ENCODE measurements at places on chromosomes 5 and 9.

DNA sequence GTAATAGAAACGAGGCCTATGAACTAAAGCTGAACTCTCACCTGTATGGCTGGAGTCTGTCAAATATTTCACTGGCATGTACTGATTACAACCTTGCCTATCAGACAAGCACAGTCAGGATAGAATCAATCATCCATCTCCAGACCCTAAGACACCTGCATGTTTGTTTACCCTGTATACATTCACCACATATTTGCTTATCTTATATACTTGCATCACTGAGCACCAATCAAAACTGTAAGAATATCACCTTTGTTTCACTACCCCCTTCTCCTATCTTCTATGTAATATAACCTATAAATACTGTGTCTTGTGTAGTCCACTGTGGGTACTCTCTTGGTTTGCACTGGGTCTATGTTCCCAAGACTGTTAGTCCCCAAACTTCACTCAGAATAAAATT lies 1085.7 kb downstream of the TAF11L14 start:
- no peak for DNase-seq

- no peak for DNase-seq
Measured at GRCh38 chr9:109117856-109118807, 1.6 kb downstream of the TMEM245 start.

DNA sequence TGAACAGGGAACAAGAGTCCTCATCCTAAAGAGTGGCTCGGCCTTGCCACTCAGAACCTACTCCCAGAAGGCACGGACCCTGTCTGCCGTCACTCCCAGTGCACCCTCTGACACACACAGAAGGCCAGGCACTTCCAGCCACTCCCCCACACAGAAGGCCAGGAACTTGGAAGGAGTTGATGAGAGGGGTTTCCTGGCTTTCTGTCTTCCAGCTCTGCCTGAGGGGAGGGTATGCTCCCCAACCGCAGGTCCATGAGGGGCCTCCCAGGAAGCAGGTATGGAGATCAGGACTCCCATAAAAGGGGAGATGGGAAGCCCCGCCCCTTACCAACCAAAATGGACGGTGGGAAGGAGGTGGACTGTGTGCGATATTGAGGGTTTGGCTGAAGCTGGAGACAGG lies 247.6 kb upstream of the IRX4 start:
- no peak for DNase-seq

- DNase-seq, result no peak
Measured at GRCh38 chr5:123845356-123846100, 333.6 kb downstream of the CSNK1G3 start.

DNA sequence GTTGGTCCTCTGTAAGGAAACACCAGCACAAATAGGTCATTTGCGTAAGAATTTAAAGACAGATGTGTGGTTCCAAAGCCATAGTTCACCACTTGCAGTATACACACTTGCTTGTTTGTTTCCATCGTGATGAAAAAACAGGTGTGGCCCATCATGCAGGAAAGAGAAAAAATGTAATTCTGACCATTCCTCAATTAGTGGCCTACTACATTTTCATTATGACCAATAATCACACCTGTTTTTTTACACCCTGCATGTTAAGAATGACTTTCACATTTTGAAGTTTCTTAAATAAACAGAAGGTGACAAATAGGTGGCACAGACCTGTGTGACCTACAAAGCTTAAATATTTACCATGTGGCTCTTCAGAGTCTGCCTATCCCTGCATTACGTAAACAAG lies 2.2 kb upstream of the ICE1 start:
- DNase-seq, result no peak

- DNase-seq, result no peak
Measured at GRCh38 chr5:75536147-75536546, 24.5 kb downstream of the POLK start.

- DNase-seq, result peak; percentile 22
Measured at GRCh38 chr5:68287976-68288706, 72.6 kb downstream of the PIK3R1 start.

- no peak for DNase-seq
Measured at GRCh38 chr9:89594811-89595550, 9.8 kb upstream of the GADD45G start.

GRCh38 chr5:175534070-175534932 lies 55.9 kb downstream of the SFXN1 start:
- DNase-seq, result peak; percentile 69

DNA sequence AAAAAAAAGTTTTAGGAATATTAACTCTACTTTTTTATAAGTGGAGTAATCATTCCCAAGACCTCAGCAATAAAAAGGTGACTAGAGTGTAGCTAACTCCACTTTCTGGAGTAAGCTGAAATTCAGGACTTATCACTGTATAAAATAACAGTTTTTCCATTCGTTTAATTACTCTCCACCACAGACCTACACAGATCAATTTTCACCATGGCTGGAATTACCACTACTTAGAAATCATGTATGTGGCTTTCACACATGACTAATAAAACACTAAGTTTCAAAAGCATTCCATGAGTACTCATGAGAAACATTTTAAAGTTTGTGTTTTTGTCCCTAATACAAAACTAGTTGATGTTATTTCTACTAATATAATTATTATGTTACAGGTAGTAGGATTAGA lies 9.9 kb downstream of the PLPP1 start:
- no peak for DNase-seq

DNA sequence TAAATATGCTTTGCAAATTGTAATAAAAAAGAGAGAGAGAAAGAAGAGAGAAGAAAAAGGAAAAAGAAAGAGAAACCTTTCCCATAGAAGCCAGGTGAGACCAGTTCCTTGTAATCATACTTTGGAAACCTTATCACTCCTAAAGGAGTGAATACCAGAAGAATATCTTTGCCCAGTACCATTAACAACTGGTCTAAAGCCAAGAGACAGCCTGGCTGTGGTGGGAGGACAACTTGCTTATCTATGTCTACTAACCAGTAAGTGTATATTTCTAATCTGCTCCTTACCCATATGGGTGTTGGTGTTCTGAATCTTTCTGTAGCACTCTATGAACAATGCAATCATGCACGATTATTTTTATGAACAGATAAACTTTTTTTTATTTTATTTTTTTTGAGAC lies 10.5 kb upstream of the TXN start:
- DNase-seq, result no peak

DNA sequence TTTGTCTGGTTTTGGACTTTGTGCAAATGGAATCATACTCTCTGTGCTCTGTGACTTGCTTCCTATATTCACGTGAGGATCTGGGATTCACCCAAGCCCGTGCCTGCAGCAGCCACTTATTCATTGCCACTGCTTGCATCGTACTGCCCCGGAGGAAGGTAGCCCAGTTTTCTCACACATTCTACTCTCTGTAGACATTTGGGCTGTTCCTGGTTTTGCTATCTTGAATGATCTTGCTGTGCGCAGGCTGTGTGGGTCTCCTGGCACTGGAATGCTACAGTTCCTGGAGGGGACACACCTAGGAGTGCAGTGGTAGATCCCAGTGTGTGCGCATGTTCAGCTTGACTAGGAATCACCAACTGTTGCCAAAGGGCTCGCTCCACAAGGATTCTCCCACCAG lies 99.2 kb upstream of the BOD1 start:
- DNase-seq, result no peak

GRCh38 chr5:154296525-154297159 lies 106.1 kb downstream of the GALNT10 start:
- DNase-seq, result no peak

DNA sequence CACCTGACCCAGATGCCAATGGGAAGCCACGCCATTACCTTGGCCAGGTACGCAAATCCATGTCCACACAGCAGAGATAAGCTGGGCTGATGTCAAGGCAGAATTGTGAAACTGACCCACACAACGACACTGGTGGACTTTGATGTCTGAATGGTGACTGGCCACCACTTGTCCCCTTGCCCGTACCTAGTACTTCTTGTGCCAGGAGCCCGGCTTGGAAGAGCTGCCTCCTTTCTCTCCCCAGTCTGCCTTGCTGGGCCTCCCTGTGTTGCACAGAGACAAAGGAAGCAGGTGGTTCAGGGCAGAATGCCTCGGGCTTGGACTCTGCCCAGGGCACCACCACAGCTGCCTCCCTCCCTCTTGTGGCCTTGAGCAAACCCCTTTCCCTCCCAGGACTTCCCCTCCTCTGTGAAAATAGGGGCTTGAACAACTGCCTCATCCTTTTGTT lies 23.3 kb downstream of the PTGES2 start:
- no peak for DNase-seq

- DNase-seq, result no peak
Measured at GRCh38 chr5:174323878-174324281, 278.4 kb downstream of the NSG2 start.

DNA sequence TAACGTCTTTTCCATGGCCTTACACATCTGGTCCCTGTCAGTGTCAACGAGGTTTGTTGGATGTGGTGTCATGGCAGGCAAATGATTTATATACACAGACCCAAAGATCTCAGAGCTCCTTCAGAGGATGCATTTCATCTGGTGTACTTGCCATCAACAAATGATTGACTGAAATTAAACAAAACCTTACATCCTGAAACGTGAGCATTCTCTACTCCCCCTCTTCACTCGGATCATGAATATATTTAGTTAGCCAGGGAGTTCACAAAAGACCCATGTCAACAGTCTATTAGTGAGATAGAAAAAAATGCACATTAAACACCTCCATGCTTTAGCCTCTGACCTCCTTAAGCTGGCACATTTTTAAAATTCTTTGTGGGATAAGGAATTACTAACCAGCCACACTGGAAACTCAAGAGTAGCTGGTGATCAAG lies 215.6 kb downstream of the EFNA5 start:
- DNase-seq, result no peak

GRCh38 chr9:126500600-126501382 lies 112.9 kb upstream of the LMX1B start:
- peak; percentile 60 for DNase-seq

- no peak for DNase-seq
Measured at GRCh38 chr5:124087752-124088151, 575.8 kb downstream of the CSNK1G3 start.

DNA sequence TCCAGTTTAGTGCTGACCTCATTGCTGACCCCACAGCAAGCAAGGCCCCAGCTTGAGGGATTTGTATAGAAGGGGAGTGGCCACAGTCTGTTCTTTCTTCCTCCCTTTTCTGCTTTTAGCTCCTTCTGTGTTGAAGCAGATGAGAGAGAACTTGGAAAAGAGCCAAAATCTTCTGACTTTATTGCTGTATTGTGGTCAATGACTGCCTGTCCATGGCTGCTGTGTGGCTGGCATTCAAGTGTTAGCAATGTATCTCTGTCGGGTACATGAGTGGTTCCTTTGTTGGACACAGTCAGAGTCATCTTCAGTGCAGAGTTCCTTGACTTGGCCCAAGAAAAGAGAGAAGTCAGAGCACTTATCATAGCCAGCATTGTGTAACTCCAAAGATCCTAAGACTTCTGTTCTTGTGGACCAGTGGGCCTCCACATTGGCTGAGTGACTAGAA lies 154.1 kb downstream of the LRRC70 start:
- DNase-seq, result no peak

DNA sequence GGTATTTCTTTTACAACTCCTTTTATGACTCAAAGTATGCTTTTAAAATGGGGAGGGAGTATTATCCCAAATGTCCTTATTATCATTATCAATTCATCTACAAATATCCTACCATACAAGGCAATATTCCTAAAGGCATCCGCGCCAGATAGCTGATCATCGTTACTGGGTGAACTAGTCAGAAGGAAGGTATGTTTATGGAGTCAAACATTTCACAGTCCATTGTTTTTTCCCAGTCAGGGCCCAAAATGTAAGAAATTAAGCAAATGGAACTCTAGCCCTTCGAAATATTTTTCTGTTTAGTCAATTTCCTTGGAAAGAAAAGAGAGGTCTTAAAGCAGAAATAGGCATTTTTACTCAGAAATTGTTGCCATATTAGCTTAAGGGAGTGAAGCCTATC lies 188.5 kb upstream of the CCNG1 start:
- DNase-seq, result no peak

GRCh38 chr9:123053046-123053445 lies 19.6 kb downstream of the GPR21 start:
- DNase-seq, result no peak

GRCh38 chr5:14809369-14810155 lies 62.0 kb downstream of the ANKH start:
- peak; percentile 52 for DNase-seq

- DNase-seq, result no peak
Measured at GRCh38 chr5:45578270-45578669, 117.9 kb downstream of the HCN1 start.

- DNase-seq, result no peak
Measured at GRCh38 chr9:10701906-10702305, 89.1 kb upstream of the PTPRD start.

DNA sequence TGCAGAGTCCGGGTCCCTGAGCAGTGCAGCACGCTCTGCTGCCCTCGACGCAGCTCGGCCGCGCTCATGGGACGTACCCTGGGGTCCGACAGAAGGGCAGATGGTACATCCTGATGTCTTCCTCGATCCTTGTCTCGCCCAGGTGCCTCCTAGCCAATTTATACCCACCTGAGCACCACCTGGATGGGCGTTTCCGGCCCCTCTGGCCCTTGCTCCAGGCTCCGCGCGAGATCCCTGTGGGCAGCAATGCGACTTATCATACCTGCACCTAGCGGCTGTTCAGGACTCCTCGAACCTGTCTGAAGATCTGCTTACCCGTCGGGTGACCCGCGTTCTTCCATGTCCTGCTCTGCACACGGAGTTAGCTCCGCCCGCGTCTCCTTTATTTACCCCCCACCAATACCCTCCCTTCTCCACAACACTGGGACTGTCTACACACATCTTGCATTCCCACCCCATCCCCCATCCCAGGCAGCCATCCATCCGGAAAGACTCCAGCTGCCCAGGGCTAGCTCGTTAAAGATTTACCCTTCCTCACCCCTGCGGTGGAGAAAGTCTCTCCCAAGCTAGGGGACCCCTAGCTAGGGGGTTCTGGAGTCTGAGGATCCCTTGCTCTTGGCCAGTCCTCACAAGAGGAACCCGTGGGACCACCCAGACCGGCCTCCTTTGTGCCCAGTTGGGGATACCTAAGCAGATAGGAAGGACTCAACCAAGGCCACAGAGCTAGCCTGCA lies at the start of gene KIF12:
KIF12 (minus strand) TSS at position 357 of the 733 bp plus-strand sequence; CDS start at position 341, 16 bp downstream.
- DNase-seq, result no peak

DNA sequence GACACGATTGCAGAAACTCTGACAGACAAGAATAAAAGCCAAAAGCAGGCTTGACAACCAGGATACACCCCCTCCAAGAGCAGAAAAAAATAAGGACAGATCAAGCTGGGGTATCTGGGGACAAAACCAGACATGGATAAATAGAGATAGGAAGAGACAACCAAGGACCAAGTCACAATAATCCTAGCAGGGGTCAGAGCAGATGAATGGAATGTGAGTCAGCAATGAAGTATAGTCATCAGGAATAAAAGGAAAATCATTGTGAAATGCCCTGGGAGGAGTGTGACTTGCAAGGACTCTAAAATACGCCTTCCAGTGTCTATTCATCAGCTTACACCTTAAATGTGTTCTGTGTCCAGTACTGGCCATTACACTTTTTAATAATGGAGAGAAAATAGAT lies 206.8 kb downstream of the CAAP1 start:
- DNase-seq, result no peak

GRCh38 chr5:160438316-160439204 lies 16.9 kb downstream of the PTTG1 start:
- peak; percentile 31 for DNase-seq

GRCh38 chr5:83090169-83090568 lies 12.8 kb downstream of the XRCC4 start:
- DNase-seq, result no peak

GRCh38 chr5:73964352-73964865 lies 338.4 kb downstream of the ARHGEF28 start:
- no peak for DNase-seq

All from T-helper 2 cell (primary cell).